ENCODE measurements at places on chromosomes 16 and 17.

DNA sequence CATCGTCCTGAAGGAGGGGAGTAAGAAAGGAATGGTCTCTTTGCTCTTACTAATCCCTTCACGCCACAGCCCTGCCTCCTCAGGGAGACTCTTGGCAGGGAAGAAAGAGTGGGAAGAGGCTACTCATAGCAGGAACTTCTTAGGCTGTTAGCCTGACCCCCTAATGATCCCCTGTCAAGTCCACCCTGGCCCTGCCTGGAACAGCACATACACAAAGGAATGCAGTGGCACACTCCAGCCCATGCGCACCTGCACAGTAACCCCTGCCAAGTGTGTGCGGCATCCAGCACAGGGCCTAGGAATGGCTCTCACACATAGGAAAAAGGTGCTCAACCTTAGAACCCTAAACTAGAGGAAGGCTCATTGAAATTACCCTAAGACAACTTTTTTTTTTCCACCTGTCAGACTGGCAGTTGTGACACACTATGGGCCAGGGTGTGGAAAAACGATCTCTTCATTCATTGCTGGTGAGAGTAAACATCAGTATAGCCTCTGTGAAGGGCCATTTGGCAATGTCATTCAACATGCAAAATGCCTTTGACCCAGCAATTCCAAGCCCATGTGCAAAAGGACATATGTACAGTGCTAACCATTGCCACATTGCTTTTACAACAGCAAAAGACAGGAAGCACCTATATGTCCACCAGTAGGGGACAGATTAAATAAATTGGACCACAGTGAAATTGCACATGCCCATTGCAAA lies 50.1 kb downstream of the PIMREG start:
- DNase-seq = no peak

DNA sequence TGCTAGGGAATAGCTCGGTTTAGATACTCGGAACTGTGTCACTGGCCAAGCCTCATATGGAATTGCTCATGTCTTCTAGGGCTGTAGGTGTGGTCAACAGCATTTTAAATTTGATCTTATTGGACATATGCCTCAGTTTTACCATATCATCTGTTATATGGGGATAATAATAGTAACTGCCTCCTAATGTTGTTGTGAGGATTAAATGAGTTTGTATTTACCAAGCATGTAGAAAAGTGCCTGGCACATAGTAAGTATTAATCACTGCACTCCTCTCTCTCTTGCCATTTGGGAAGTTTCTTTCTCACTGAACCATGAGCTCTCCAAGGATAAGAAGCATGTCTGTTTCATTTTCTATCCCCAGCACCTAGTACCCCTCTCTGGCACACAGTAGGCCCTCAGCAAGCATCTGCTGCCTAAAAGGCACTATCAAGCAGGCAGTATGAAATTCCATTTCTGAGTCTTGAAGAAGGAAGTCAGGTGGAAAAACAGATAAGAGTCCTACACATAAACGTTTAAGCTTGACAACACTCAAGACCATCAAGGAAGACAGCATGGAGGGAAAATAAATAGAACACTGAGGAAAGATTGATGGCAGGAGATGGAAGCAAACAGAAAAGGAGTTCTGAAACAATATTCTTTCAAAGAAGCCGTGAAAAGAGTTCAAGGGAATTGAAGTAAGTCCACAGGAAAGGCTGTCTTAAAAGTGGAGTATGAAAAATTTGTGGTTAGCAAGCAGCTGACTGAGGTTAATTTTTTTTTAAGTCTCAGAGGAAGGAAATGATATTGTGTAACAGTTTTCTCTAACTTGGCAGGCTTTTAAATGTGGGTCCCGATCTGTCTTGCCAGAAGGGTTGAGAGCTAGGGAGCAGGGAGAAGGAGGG lies 2.2 kb upstream of the ATP6V0A1 start:
- no peak for DNase-seq

GRCh38 chr17:77572065-77572601 lies 386.4 kb upstream of the TNRC6C start:
- DNase-seq = peak; percentile 58

DNA sequence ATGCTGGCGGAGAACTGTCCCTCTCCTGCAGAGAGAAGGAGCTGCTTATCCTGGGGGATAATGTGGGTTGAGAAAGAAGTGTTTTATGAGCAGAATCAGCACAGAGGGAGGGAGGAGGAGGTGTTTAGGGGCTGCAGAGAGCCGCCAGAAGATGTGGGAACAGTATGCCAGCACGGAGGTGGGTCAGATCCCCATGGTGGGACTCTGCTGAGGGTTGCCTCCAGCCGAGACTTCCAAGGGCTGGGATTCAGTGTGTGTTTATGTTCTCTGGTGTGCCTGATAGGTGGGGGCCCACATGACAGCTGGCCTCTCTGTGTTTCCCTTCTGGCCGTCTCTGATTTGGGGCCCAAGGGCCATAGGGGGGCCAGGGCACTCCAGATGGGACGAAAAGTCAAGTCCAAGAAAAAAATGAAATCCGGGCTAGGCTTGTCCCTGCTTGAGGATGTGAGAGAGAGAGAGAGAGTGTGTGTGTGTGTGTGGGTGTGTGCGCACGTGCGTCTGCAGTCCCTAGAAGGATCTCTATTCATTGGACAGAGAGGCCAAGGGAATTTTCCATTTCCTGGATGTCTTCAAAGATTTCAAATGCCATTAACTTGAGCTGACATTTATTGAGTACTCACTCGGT lies 21.6 kb downstream of the PRKCB start:
- no peak for DNase-seq

GRCh38 chr16:79758615-79759346 lies 158.2 kb upstream of the MAF start:
- DNase-seq = no peak

DNA sequence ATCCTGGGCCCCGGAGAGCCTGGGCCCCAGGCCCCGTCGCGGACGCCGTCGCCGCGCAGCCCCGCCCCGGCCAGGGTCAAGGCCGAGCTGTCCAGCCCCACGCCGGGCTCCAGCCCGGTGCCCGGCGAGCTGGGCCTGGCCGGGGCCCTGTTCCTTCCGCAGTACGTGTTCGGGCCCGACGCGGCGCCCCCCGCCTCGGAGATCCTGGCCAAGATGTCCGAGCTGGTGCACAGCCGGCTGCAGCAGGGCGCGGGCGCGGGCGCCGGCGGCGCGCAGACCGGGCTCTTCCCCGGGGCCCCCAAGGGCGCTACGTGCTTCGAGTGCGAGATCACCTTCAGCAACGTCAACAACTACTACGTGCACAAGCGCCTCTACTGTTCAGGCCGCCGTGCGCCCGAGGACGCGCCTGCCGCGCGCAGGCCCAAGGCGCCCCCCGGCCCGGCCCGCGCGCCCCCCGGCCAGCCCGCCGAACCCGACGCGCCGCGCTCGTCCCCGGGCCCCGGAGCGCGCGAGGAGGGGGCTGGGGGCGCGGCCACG lies 36.8 kb upstream of the ZC3H18 start:
- peak; percentile 78 for DNase-seq

GRCh38 chr17:5499476-5500231 lies 13.3 kb downstream of the MIS12 start:
- peak; percentile 42 for DNase-seq

DNA sequence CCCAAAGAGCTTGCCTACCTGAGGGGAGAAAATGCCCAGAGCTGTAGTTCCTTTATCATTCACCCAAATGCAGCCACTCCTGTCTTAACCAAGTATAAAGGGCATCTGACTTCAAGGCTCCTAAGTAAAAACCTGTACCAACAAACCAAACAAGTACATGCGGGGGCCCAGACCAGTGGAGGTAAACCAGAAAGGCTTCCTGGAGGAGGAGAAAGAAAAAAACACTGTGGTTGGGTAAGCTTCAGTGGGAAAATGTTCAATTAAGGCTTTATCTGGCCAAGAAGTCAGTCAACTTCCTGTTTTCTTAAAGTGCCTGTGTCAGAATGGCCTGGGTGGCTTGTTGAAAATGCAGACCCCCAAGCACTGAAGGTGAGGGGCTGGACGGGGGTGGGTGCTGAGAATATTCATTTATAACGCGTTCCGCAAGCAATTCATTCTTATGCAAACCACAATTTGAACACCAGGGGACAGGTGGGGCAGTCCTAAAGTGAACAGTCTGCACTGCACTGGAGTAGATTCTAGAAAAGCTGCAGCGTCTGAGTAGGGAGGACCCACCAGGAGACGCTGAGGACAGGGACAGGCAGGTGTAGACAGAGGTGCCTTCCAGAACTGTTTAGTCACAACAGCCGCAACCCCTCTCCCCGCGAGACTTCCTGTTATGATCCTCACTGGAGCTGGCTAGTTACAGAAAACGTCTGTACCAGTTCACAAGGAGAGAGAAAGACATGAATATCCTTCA lies 467.1 kb downstream of the SOX9 start:
- DNase-seq = no peak

DNA sequence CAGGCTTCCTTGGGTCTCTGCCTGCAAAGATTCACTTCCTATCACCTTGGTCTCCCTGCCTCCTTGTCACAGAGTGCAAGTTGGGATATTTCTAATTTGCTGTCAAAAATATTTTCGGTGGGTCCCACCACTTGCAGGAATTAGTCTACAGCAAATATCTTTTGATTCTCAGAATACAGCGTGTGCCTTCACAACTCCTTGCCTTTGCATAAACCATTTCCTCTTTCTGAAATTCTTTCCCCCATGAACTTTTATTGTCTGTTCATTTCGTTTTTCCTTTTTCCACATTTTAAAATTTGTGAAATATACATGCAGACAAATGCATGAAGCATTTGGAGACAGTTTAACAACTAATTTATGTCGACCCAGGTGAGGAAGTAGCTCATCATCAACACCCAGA lies 60.0 kb downstream of the HS3ST3B1 start:
- no peak for DNase-seq

DNA sequence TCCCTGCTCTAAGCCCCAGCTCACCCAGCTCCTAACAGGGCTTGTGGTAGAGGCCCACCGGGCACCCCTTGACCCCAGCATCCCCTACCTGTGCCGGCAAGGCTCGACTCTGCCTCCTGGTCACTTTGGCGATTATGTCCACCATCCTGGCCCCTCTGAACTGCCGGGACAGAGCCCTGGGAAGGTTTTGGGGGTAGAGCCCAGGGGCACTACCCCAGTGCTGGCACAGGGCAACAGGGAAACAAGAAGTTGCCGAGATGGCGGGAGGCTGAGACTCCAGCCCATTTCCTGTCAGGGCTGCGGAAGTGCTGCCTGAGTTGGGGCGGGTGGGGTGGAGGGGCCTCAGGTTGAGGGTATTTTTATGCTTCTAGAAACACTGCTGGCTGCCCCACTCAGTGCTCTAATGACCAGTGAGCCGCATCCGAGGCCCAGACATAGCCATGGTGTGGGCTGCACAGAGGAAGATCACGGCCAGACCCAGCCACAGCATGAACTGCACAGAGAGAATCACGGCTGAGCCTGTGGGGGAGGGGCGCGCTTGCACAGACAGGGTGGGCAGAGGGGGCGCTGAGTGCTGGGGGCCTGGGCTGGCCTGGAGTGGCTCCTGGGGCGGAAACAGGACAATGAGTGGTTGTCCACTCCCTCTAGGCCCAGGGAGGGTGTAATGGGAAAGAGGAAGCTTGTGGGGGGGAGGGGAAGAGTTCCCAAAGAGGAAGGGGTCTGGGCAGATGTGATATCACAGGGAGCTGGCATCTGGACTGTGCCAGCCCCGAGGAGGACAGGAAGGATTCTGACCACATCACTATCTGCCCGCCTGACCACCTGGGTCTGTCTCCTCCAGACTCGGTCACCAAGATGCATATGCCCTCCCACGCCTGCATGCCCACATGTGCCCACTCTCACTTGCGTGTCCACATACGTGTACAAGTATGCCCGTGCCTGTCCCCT lies 22.3 kb downstream of the ARHGAP27 start:
- no peak for DNase-seq

- DNase-seq = no peak
Measured at GRCh38 chr16:7526736-7527135, 194.1 kb downstream of the RBFOX1 start.

GRCh38 chr17:81536299-81537290 lies 8.4 kb downstream of the FSCN2 start:
- peak; percentile 72 for DNase-seq

DNA sequence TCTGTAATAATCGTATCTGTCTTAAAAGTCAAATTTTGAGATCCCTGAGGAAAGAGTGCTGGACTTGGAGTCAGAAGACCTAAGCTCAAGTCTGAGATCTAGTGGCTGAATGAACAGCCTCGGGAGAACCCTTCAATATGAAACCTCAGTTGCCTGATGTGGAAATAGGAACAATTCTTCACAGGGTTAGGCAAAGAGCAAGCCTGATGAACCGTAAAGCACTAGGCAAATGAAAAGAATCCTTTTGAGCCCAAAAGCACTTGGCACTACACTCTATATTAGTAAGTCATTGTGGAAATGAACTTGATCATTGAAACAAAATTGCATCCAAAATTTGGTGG lies 20.2 kb downstream of the TXNDC11 start:
- no peak for DNase-seq

- no peak for DNase-seq
Measured at GRCh38 chr16:66369055-66369592, 2.6 kb downstream of the CDH5 start.

- no peak for DNase-seq
Measured at GRCh38 chr16:14494396-14494966, 135.6 kb downstream of the PARN start.

GRCh38 chr16:89712274-89712781 lies 8.4 kb downstream of the VPS9D1 start:
- DNase-seq = no peak

GRCh38 chr17:7915611-7916384 lies at the start of gene RNF227:
TSS of gene RNF227 (minus strand) at chr17:7916289. CDS start at chr17:7916195, 94 bp downstream.
- peak; percentile 85 for DNase-seq

- DNase-seq = no peak
Measured at GRCh38 chr17:17072546-17072945, 30.3 kb downstream of the MPRIP start.

All from iPS-NIHi11 (cell line).